ENCODE measurements at places on chromosomes 6 and 20.

DNA sequence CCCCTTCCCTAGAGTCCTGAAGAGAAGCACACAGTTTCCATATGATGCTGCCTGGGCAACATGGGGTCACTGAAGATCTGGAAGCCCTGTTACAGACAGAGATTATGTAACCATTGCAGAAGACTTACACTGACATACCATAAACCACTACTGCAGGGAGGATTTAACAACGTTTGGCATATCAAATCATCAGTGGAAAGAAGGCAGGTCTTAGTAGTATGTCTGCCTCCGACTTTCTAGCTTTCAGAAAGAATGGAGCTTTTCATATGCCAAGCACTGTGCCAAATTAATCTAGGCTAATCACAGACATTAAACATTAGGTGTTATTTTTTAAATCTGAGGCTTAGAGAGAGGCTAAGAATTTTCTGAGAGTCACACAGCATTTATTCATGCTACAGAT is 144.3 kb downstream of the ADGRB3 start:
- DNase-seq, result no peak
- H3K4me1 ChIP-seq, result no peaks in the 10 kb centered on the region
- no peak overlapping the region for H3K4me3 ChIP-seq

- DNase-seq, result no peak
- H3K36me3 ChIP-seq, result no peaks in the 10 kb centered on the region
- no peaks in the 10 kb centered on the region for H3K4me1 ChIP-seq
- H3K4me3 ChIP-seq, result no peak overlapping the region
Observed at GRCh38 chr6:84003131-84003530, 30.4 kb upstream of the MRAP2 start.

DNA sequence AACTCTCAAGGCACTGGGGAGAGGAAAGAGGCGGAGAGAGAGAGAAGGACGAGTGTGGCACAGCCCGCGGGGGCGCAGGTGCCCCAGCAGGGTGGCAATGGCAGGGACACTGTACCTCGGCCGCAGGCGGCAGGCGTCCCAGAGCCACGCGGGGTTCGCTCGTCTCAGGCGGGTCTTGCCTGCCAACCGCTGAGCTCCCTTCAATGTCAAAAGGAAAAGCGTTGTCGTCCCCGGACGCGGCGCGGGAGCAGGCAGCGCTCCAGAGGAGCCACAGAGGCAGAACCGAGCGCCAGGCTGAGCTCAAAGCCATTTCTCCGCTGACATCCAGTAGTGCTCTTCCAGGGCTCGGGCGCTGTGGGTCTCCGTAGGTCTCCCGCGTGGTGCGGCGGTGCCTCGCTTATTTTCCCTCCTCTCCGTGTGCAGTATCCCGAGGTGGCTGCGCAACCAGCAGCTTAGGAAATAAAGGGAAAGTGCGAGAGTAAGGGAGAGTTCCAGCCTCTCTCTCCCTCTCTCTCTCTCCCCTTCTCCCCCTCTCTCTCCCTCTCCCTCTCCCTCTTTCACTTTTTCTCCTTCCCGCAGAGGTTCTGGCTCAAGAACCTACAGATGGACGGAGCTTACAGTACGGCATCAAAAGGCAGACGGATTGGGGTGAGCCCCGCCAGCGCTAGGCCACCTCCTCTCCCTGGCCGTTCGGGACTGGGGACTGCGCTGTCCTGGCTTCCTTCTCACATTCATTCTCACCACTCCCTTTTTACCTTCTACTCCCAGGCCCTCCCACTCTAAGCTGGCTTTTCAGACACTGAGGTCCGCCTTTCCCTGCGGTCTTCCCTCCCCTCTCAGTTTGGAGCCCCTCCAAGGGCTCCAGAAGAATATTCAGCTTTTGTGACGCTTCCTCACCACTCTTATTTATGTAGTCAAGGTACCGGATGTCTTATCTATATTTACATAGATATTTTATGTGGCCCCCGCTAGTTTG is at the start of gene LAMA4:
Gene LAMA4 (minus strand): TSS at position 727 of the 976 bp plus-strand sequence. CDS start 417 bp downstream, at position 310.
- H3K4me3 ChIP-seq, result peak within 1 kb of the TSS; percentile 60
- peaks cover 14% of the 10 kb centered on the region for H3K4me1 ChIP-seq
- peaks cover 49% of the 10 kb centered on the region for H3K27me3 ChIP-seq

DNA sequence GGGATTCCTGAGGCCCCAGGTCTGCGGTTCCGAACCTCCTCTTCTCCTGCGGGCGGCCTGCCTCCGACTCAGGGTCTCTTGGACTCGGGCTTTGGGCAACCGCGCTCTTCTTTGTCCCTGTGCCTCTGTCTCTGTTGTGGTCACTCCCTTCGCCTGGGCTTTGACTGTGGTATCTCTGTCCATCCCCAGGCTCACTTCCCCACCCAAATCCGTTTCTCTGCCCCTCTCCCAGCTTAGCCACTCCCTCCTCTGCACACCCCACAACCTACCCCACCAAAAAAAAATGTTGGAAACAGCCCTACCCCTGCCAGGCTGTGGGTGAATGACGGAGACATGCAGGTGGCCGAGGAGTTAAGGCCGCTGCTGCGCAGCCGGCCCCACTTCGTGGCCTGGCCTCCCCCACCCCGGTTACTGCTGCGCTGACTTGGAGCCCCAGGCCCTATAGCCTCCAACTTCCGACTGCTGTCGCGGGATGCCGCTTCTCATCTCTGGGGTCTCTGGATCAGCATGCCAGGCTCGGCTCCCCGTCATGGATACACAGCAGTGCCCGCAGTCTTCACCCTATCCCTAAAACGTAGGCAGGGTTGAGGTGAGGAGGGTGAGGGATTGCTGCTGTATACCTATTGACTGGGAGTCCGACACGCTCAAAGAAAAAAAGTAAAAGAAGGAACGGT is 2.7 kb upstream of the MAFB start:
- peaks cover 96% of the 10 kb centered on the region for H3K27me3 ChIP-seq
- H3K4me3 ChIP-seq, result no peak overlapping the region
- H3K36me3 ChIP-seq, result no peaks in the 10 kb centered on the region
- H3K27ac ChIP-seq, result no peak overlapping the region

- no peaks in the 10 kb centered on the region for H3K36me3 ChIP-seq
- H3K27me3 ChIP-seq, result peaks cover 57% of the 10 kb centered on the region
- DNase-seq, result peak; percentile 35
- H3K27ac ChIP-seq, result no peak overlapping the region
- H3K4me1 ChIP-seq, result peaks cover 8% of the 10 kb centered on the region
Observed at GRCh38 chr6:6918216-6918983, 189.4 kb upstream of the RREB1 start.

Measured in activated naive CD4-positive, alpha-beta T cell treated with anti-CD3 and anti-CD28 coated beads, Interleukin-2, amount 10 ng/mL, durations not matched to agents 7 days and 5 days (primary cell).